ENCODE measurements at places on chromosomes 7 and 10.

DNA sequence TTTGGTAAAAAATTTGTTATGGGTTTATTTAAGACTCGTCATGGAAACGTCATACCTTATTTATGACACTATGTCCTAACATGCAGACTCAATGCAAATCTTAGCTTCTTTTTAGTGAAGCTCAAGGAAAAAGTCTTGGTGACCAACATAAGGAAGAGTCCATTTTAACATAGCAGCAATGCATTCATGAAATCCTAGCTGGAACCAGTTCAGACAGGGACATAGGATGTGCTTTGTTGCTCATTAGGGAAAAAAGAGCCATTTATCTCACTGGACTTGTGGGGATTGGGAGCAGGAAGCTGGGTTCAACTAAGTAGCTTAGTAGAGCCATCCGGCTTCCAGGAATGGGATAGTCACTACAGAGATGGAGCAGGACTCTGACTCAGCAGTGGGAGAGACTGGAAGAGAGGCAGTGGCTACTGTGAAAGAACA is 100.7 kb upstream of the DKK1 start:
- DNase-seq: no peak

GRCh38 chr7:268991-269390 is 21.0 kb upstream of the FOXL3 start:
- DNase-seq: no peak

- no peak for DNase-seq
These were observed 119.5 kb downstream of the CPED1 start for GRCh38 chr7:121107923-121108498.

GRCh38 chr10:73559590-73559989 is 31.6 kb downstream of the USP54 start:
- no peak for DNase-seq

DNA sequence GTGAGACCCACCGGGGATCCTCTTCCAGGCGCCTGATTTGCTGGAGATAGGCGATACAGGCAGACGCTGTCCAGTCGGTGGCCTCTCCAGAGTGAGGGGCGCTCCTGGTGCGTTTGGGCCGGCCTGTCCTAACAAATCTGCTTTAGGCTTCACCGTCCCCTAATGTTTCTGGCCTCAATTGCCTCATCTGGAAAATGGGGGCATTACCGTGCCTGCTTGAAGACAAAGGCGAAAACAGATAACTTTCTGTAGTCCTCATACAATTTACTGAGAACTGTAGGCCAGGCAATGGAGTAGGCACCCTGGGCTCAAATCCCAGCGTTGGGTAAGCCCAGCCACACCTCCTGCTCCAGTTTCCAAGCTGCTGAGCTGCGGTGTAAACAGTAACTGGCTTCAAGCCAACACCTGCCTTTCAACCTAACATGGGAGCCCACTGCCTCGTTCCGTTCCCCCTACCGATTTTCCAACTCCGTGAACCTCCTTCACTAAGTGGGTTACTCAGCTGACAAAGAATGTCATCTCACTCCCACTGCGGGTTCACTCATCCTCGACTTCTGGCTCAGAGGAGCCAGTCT is 589 bp upstream of the ZFAND4 start:
- DNase-seq: no peak

GRCh38 chr7:117718116-117718835 is 155.0 kb downstream of the CTTNBP2 start:
- no peak for DNase-seq

DNA sequence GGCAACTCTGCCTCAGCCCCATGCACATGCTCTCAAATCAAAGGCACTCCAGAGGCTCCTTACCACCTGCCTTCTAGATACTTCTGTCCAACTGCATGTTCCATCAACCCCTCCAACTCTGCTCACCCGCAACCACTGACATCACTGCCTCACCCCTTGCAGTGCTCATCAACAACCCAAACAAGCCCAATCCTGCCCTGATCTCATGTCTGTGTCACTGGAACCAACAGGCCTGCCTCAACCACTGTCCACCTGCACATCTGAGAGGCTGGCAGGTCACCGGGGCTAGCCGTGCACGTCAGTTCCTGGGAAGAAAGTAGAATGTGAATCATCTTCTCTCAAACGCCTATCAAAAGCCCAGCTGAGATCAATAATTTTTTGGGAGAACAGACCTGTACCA is 33.3 kb downstream of the CTBP2 start:
- no peak for DNase-seq

DNA sequence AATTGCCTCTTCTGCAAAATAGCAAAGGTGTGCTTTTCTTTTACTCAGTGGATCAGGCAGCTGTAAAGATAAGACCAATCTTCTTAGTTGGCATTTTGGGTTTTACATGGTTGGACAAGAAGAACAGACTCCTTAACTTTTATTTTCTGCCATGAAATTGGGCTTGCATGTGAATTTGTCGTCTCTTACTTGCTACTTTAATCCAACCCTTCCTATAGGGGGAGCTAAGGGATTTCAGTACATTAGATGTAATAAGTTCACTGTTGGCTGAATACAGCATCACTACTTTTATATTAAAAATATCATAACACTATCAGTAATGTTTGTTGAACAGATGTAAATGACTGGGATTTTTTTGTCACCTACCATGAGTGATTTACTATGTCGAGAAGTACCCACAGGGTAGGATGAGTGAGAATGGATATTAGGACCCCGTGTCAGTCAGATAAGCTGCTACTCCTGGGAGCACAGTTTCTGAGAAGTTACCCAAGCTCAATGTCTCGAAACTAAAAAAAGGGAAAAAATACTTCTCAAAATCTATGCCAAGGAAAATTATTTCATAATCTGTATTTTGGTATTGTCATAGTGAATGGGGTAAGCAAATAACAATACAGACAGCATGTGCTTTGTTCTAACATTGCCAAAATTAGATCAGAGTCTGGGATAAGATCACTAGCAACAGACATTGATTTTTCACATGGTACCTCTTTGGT is 127.4 kb upstream of the AGR3 start:
- no peak for DNase-seq

DNA sequence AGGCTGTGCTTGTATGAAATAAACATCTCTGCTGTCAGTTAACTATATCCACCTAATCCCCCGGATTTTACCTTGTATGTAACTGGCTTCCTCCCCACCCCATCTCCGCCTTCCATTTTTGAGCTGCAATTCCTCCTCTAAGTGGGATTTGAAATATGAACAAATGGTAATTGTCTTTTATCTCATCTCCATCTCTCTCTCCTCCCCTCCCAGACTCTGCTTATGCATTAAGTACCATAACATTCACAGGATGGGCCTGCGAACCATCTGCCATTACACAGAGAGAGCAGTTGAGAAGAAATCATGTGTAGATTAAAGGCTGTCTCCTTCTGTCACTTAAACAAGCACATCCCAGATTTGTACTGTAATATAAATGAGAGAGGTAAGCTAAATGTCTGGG is 1169.9 kb downstream of the TYW1 start:
- no peak for DNase-seq

DNA sequence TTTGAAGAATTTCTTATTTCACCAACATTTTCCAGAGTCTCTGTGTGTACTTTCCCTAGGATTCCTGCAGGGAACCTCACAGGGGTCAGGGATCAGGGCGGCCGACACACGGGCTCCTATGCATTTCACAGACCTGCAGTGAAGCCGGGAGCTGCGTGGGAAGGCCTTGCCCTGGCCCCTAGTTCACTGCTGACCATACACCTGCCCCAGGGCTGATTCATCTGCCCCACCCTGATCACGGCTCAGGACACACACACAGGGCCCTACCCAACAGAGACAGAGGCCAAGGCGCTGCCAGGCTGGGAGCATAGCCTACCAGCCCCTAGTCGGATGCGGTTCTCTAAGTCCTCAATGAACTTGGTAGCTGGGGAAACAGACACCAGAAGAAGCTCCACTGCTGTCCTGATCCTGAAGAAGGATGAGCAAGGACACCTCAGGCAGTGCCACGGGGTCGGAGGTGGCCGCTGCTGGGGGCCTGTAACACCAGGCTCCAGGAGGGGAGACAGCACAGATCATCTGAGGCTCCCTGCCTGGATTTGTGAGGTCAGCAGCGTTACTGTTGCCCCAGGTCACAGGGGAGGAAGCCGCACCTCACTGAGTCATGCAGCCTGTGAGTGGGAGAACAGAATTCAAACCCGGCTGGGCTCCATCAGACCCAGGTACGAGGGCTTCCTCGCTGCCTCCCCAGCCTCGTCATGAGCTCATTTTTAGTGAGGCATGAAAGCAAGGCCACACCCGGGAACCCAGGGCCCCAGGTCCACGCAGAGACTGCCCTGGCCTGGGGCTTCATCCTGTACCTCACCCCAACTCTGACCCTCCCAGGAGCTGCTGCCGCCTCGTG is 278.8 kb upstream of the PPP2R2D start:
- no peak for DNase-seq

DNA sequence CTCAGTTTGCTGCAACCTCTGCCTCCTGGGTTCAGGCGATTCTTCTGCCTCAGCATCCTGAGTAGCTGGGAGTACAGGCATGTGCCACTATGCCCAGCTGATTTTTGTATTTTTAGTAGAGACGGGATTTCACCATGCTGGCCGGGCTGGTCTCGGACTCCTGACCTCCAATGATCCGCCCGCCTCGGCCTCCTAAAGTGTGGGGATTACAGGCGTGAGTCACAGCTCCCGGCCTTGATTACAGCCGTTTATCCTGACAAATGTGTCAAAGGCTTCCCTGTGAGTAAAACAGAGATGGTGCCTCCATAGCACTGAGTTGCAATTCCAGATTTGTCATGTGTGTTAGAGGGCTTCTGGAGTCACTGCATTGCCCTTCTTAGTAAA is 273.7 kb downstream of the CCDC3 start:
- DNase-seq: no peak

- DNase-seq: no peak
These were observed 505.6 kb downstream of the HTR7 start for GRCh38 chr10:90352288-90352687.

DNA sequence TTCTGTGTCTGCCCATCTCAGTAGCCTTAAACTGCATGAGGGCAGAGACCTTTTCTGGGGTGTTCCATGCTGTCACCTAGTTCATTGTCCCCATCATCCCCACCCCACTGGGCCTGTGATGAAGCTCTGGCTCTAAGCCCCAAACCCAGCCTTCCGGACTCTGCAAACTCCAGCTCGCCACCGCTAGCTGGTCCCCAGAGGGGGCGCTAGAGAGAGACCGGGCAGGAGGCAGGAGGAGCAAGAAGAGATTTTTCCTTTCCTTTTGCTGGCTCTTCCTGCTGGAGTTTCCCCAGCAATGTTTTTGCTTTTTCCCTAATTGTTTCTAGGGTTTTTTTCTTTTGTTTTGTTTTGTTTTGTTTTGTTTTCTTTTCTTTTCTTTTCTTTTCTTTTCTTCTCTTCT is 234.4 kb downstream of the TEX36 start:
- DNase-seq: no peak

DNA sequence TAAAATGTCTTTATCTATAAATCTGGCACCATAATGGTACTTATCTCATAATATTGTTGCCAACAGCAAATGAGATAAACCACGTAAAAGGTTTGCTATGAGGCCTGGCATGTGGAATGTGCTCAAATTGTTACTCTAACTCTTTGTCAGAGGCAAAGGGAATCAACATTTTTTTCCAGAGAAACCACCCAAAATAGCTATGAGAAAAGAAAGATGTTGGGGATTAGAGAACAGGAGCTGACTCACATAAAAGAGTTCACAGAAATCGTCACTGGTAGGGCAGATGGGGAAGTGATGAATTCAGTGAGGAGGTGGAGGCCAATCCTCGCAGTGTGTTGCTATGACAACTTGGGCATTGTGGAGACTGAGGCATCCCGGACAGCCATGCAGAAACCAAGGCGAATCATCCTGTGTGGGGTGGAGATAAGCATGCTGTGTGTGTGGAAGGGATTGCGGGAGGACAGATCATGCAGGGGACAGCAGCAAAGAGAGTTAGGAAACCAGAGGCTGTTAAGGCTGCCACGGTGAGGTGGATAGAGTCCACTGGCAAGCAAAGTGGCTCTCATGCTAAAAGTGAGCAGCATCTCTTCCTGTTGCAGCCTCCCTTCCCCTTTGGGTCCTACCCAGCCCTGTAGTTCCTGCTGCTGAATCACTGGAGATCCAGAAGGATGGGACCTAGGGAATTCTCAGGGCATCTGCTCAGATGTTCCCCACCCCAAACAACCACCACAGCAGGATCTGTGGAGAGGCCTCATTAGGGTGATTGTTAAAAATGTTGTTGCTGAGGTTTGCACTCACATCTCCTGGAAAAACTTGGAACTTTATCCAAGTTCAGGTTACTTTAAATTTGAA is 103.9 kb downstream of the CUBN start:
- DNase-seq: peak; percentile 36

Measured in activated effector memory CD4-positive, alpha-beta T cell treated with Interleukin-2 at 50 U/mL for 16 hours (primary cell).